Effector CD4-positive, alpha-beta T cell (primary cell): ENCODE measurements at places on chromosomes 2 and 18.

- no peak for DNase-seq
Observed at GRCh38 chr2:208294482-208295024, 28.5 kb downstream of the PIKFYVE start.

- no peak for DNase-seq
Observed at GRCh38 chr2:55732854-55733253, 39.2 kb upstream of the PNPT1 start.

GRCh38 chr18:49241852-49242251 is 218.6 kb downstream of the DYM start:
- DNase-seq: no peak

DNA sequence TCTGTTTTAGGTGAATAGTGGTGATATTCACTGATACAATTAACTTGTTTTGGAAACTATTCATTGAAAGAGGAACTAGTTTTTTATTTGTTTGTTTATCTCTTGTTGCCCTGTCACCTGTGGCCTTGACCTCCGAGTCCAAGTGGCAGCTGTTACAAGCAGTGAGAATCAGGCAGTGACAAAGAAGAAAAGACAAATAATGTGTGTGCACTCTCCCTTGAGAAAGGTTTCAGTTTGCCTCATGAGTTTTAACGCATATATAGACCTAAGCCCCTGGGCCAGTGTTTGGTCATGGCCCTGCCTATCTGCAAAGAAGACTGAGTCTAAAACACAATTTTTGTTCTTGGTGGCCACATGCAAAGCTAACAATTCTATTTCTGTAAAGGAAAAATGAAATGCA is 15.3 kb downstream of the KYNU start:
- no peak for DNase-seq

GRCh38 chr2:161332371-161332967 is 24.2 kb downstream of the PSMD14 start:
- DNase-seq: no peak

DNA sequence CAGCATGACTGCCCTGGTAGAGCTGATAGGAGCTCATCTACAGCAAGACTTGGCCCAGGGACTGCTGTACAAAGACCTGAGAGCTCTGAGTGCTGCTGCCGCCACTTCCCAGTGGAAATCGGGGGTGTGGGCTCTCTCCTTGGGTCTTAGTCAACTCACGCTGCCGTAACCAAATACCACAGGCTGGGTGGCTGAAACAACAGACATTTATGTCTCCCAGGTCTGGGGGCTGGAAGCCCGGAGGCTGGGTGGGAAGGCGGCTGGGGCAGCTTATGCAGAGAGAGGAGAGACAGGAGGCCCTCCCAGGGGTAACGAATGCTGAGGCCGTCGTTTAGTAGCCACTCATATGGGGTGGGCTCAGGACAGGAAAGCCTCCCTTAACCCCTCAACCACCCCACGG is 15.4 kb upstream of the MAL start:
- no peak for DNase-seq

GRCh38 chr2:181106789-181107627 is 126.6 kb downstream of the UBE2E3 start:
- DNase-seq: no peak

DNA sequence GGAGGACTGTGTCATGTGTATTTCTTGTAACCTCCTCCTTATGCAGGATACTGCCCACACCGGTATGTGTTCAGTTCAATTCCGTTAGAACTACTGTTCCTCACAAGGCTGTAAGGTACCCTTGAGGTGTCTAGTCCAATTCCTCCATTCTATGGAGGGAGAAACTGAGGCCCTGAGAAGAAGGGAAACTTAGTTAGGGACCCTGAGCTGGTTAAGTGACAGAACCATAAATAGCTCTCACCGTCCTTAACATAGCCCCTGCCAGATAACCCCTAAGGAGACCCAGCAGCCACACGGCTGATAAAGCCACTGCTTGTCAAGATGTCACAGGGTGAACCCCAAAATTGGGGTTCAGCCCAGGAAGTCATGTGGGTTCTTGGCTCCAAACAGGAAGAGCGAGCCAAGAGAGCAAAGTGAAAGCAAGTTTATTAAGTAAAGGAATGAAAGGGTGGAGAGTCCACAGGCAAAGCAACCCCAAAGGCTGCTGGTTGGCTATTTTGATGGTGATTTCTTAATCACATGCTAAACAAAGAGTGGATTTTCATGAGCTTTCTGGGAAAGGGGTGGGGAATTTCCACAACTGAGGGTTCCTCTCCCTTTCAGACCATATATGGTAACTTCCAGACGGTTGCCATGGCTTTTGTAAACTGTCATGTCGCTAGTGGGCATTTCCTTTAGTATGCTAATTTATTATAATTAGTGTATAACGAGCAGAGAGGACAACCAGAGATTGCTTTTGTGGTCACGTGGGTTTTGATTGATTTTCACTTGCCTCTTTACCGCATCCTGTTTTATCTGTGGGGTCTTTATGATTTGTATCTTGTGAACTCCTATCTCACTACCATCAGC is 83.4 kb upstream of the RTN4 start:
- peak; percentile 53 for DNase-seq

DNA sequence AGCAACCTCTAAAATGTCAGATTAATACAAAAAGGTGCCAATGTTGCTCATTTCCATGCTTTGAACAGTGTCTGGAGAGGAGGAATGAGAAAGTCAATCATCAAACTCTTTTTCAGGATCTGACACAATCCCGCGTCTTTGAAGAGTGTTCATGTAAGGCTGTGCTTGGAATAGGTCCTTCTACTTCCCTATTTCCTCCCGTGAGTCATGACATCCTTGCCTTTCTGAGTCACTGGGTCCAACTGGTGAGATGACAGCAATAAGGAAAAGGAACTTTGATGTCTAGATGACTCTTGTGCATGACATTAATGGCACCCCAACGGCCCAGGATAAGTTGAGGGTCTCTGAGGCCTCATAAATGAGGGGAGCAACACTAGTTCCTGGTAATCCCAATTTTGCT is 109.0 kb upstream of the CELF4 start:
- DNase-seq: no peak

- DNase-seq: no peak
Observed at GRCh38 chr2:232833830-232834229, 36.2 kb upstream of the SNORC start.

GRCh38 chr2:227862227-227862740 is 9.1 kb upstream of the DAW1 start:
- no peak for DNase-seq

GRCh38 chr2:165191096-165191728 is 12.6 kb downstream of the SCN3A start:
- no peak for DNase-seq

DNA sequence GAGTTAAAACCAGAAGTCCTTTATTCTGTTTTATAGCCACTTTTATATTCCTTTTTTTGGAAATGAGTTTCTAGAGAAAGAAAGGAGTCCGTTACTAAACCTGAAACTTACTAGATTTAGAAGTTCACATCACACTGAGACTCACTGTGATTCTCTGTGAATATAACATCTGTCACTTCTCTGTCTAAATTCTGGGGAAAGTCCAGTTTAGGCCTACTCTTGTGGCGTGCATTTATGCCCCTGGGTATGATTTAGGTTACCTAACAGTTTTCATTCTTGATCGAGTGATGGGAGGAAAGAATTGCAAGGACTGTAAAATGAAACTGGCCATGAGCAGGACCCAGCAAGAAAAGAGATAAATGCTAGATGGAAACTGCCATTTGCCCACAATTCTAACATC is 449.6 kb downstream of the SPAG16 start:
- no peak for DNase-seq

- DNase-seq: no peak
Observed at GRCh38 chr18:68779169-68779568, 18.7 kb upstream of the CCDC102B start.

- DNase-seq: no peak
Observed at GRCh38 chr2:156935616-156936015, 321.9 kb upstream of the GALNT5 start.

DNA sequence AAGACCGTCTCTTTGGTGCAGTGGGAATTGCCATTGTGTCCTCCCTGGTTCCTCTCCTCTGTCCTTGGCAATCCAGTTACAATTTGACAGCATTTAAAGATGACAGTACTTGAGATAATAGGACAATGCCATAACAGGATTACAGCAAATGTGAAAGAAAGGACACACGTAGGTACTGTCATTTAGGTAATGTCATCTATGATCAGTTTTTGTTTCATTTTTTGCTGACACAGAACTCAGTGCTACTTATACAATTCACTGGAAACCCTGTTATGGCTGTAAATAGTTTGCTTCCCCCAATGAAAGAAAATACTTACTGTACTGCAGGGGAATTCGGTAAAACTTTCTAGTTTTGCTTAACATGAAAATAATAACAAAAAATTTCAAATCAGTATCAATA is 65.2 kb downstream of the BCL11A start:
- DNase-seq: no peak

GRCh38 chr18:73663581-73663980 is 484.1 kb downstream of the FBXO15 start:
- DNase-seq: no peak

- DNase-seq: no peak
Observed at GRCh38 chr18:13501891-13502290, 224.5 kb downstream of the FAM210A start.
